ENCODE measurements at places on chromosomes 16 and 17. TPM values are rescaled to one million over a fixed set of nuclear protein-coding genes. Genes with fewer than 3 reads are reported as not detected.
A peak's percentile ranks its signal among the peaks of the same experiment; 100 is the strongest.

DNA sequence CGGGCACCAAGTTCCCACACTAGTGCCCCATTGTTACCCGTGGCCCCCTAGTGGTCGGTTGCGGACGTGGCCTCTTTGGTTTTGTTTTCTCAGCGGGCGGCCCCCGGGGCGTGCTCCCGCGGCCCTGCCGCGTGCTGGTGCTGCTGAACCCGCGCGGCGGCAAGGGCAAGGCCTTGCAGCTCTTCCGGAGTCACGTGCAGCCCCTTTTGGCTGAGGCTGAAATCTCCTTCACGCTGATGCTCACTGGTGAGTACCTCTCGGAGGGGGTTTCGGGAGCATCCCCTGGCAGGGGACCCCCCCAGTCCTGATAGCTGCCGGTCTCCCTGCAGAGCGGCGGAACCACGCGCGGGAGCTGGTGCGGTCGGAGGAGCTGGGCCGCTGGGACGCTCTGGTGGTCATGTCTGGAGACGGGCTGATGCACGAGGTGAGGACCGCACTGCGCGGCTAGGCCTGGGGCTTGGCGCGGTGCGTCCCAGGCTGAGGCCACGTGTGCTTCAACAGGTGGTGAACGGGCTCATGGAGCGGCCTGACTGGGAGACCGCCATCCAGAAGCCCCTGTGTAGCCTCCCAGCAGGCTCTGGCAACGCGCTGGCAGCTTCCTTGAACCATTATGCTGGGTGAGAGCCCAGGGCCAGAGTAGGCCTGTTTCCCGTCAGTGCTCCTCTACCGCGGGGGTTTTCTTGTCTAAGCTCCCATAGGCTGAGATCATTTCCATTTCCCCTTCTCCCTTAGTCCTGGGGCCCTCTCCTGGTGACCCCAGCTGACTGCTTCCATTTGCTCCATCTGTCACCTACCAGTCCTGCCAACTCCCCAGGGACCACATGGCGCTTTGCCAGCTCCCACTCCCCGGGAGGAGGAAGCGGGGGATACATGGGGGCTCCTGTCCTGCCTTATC, 1.7 kb downstream of the SPHK1 start:
- DNase-seq: peak; percentile 77

The CARD14 gene
- 2.3 TPM for total RNA-seq

GRCh38 chr17:40309031-40309948, at the start of gene RARA:
Gene RARA (plus strand): TSS chr17:40309180. CDS start chr17:40331219, 22,039 bp downstream.
- peak; percentile 56 for DNase-seq

DNA sequence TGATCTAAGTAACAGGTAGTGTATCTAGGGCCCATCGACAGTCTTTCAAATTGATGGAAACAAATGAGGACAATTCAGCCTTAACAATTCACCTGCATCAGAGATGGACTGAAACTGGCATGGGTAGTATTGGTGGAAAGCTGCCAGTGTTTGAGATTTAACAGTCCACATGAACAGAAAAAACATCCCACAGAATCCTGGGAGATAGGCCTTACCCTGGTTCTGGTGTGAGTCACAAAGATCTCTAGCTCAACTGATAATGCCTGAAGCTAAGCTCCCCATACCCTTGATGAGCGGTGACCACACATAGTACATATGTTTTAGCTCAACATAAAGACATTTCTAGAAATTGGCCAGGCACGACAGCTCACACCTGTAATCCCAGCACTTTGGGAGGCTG, 21.9 kb downstream of the CRK start:
- DNase-seq: peak; percentile 19

DNA sequence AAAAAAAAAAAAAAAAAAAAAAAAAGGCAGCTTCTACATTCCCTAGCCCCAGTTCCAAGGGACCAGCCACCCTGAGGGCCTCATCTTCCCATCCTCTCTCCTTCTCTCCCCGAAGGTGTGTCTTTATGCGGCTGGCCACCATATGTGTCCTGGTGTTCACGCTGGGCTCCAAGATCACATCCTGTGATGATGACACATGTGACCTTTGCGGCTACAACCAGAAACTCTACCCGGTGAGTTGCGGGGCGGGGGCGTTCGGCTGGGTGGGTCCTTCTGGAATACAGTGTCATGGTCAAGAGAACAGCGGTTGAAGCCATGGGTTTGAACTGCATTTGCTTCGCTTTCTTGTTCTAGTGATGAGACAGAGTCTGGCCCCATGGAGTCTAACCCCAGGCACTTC, 22.6 kb upstream of the COQ7 start:
- no peak for DNase-seq

- peak; percentile 69 for DNase-seq
Measured at GRCh38 chr16:21708533-21709115, 44.9 kb downstream of the OTOA start.

The ZNF469 gene
- total RNA-seq: 5.7 TPM

DNA sequence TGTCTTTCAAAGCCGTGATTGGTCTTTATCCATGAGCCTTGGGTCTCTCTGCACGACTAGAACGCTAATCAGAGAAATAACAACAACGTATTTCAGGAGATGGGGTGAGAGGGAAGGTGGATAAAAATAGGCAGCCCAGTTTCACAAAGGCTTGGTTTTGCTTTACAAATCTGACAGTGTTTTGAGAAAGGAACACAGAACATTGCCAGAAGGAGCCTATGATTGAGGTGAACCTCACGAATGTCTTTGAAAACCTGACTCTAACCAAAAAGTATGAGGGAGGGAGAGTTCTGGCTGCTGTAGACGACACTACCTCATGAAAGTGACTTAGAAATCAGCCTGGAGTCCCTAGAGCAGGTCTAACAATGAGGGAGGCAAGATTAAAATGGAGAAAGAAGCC, 38.0 kb upstream of the NOL11 start:
- DNase-seq: no peak

GRCh38 chr17:376936-377863, 24.6 kb upstream of the RPH3AL start:
- no peak for DNase-seq

- DNase-seq: no peak
Measured at GRCh38 chr17:14321476-14321949, 20.6 kb downstream of the HS3ST3B1 start.

DNA sequence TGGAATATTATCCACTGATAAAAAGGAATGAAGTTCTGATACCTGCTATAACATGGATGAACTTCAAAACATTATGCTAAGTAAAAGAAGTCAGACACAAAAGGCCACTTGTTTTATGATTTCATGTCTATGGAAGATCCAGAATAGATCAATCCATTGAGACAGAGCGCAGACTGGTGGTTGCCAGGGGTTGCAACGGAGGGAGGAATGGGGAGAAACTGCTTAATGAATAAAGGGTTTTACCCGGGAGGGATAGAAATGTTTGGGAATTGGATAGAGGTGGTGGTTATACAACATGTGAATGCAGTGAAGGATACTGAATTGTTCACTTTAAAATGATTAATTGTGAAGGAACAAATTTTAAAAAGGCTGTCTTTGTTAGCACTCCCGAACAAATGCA, 30.2 kb downstream of the WDR59 start:
- DNase-seq: peak; percentile 24

DNA sequence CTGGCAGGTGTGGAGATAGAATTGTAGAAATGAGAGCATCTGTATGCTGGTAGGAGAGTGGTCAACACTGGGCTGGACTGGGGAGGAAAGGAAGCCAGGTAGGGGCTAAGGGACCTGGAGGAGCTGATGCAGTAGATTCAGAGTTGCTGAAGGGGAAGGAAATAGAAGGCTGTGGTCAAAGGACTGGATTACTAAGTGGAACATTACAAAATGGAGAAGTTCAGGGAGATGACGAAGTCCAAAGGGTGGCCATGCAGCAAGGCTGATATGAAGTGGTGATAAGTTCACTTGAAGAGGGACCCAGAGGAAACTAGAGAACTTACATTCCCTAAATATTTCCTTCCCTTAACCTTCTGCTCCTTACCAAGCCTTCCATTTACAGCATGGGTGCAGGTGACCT, 8.6 kb upstream of the CCL2 start:
- no peak for DNase-seq

The ORMDL3 gene
- 57.7 TPM for total RNA-seq

- DNase-seq: no peak
Measured at GRCh38 chr16:11806721-11807120, 9.7 kb upstream of the ZC3H7A start.

- no peak for DNase-seq
Measured at GRCh38 chr17:66437476-66438026, 135.1 kb downstream of the PRKCA start.

- DNase-seq: no peak
Measured at GRCh38 chr16:31880322-31880979, 6.8 kb downstream of the ZNF267 start.

DNA sequence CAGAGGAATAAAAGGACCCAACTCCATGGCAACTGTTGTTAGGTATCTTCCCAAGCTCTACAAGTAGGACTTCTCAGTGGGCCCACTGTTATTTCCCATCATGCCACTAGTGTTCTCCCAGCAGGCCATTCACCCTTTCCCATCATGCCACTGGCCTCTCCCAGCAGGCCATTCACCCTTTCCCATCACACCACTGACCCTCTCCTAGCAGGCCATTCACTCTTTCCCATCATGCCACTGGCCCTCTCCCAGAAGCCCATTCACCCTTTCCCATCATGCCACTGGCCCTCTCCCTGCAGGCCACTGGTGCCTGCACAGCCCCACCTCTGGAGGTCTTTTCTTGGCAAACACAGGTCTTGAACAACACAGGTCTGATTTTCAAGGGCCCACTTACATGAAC, 36.3 kb downstream of the IFT140 start:
- DNase-seq: no peak

DNA sequence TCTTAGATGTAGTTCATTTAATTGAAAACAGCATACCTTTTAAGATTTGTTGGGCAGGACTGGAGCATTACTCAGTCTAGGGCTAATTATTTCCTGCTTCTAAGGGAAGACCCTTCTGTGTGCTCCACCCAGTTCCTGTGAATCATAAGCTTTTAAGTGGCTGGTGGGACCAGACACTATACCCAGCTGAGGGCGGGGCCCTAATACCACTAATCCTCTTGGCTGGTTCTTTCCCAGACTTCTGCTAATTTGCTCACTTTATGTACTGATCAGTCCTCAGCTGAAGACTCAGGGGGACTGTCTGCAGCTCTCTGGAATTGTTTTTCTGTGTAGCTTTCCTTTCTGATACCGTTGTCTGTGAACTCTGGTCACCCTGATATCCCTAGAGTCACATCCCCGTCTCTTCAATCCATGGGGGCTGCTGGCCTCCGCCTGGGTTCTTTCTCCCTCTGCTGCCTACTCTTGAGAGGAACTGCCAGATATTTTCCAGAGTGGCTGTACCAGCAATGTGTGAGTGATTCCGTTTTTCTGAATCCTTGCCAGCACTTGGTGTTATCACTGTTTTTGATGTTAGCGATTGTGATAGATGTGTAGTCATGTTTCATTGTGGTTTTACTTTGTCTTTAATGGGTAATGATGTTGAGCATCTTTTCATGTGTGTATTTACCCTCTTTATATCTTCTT, 35.1 kb downstream of the MFSD11 start:
- peak; percentile 59 for DNase-seq

GRCh38 chr16:86240716-86241363, 269.5 kb upstream of the FOXF1 start:
- no peak for DNase-seq

GRCh38 chr17:78357672-78358537, 2.0 kb downstream of the SOCS3 start:
- DNase-seq: no peak

DNA sequence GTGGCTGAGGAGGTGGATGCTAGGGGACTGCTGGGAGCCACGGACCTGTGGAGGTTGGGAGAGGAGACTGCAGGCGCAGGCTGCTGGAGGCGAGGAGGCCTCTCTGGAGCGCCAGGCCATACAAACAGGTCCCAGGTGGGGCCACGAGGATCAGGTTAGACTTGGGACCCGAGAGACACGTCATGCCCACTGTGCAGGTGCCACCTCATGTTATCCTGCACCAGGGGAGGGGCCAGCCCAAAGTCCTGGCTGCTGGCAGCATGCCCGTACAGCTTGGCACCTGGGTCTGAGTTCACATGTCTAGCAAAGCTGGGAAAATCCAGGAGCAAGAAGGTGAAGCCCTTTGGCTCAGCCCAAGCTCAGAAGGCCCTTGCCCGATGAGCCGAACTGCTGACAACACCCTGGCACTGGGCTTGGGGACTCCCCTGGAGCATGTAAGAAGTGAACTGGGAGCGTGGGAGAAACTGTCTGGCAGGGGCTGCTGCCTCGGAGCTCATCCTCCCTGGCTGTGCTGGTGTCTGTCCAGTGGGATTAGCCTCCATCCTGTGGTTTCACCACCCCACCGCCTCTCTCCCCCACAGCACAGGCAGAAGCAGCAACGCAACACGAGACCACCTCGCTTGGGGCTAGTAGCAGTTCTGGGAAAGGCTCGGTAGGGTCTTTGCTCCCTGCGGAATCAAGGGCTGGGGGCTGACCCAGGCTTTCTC, 5.3 kb downstream of the ARHGDIA start:
- no peak for DNase-seq

GRCh38 chr17:40623419-40624210, 24.0 kb downstream of the SMARCE1 start:
- DNase-seq: no peak

DNA sequence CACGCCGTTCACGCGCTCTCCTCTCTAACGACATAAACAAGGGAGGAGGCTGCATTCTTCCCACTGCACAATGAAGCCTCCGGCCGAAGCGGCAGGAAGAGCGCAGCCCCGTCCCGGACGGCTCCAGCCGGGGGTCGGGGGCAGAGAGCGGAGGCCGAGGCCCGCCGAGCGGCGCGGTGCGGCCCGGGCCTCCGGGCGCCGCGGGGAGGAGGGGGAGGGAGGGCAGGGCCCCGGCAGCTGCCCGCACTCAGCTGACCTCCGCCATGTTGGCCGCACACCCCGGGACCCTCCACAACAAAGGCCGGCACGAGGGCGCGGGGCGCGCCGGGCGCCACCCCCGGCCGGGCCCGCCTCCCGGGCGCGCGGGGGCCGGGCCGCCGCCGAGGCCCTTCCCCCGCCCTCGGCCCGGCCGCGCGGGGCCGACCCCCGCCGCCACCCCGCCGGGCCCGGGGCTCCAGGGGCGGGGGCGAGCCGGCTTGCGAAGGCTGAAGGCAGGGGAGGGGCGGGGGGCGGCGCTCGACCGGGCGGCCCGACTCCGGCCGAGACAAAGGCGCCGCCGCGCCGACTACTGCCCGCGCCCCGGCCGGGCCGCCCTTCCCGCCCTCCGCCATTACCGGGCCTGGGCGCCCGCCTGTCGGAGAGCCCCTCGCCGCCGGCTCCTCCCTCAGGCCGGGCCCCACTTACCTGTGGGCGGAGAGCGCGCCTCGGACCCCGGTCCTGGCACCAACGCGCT, 527 bp downstream of the SIAH1 start:
- DNase-seq: peak; percentile 73

- no peak for DNase-seq
Measured at GRCh38 chr16:56606071-56606475, 2.3 kb upstream of the MT2A start.

The PLA2G10 gene
- not detected for total RNA-seq

GRCh38 chr17:56577843-56578204, 15.7 kb upstream of the NOG start:
- no peak for DNase-seq

DNA sequence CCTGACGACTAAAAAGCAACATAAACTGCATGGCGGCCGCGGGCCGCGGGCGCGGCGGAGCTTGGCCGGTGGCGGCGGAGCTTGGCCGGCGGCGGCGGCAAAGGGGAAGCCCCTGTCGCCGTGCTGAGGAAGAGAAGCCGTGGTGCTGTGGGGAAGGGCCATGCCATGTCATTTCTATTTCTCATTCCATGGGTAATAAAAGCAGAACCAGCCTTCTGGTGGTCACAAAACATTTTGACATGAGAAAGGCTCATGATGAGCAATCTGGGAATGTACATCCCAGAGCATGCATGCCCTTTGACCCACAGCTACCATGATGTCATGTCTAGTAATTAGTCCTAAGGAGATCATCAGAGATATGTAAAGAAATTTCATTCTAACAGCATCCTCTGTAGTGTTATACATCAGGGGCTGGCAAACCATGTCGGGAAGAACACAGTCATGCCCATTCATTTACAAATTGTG, 23.9 kb upstream of the HEATR6 start:
- DNase-seq: no peak
